ENCODE measurements at places on chromosomes 3 and 15.

- no peak for DNase-seq
Observed at GRCh38 chr15:41160639-41161315, 44.7 kb upstream of the INO80 start.

GRCh38 chr15:25711691-25712090 is 151.4 kb downstream of the ATP10A start:
- DNase-seq = no peak

- no peak for DNase-seq
Observed at GRCh38 chr3:99866261-99866761, 48.6 kb downstream of the CMSS1 start.

DNA sequence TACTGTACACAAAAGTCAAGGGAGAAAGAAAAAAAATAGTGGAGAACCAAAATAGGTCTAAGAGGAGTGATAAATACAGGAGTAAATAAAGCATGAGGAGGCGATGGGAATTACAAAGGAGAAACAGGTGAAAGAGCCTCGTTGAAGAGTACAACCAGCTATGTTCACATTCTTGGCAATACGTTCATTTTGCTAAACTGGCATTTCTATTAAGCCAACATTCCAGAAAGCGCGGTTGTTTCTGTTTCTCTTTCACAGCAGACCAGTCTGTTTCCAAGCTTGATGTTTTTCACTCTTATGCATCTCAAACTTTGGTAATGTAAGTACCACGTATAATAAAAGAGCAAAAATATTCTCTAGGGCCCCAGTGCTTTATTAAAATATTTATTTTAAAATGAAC is 74.5 kb downstream of the NSUN3 start:
- no peak for DNase-seq

DNA sequence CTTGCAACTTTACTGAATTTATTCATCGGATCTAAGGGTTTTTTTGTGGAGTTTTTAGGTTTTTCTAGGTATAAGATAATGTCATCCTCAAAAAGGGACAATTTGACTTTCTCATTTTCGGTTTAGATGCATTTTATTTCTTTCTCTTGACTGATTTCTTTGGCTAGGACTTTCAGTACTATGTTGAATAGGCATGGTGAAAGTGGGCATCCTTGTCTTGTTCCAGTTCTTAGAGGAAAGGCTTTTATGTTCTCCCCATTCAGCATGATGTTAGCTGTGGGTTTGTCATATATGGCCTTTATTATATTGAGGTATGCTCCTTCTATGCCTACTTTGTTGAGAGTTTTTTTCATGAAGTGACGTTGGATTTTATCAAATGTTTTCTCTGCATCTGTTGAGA is 106.7 kb downstream of the FAM43A start:
- DNase-seq = no peak

DNA sequence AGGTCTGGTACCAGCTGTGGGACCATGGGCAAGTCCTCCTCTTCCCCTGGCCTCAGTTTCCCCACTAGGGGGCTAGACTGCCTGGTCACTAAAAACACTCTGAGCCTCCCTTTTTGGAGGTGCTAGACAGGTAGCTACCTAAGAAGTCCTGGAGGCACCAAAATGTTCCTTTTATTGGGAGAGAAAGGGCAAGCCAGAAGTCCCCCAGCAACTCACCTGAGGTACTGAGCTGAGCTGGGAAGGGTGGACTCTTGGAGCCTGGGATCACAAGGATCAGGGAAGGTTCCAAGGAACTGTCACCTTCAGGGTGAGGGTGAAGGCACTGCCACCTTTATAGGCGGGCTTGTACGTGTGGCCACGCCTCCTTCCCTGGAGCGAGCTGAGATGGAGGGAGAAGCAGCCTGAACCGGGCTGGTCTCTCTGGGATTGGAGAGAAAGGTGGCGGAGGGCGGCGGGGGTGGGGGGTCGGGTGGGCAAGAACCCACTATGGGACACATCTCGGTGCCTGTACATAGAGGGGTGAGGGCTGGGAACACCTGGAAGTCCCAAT is at the start of gene CYP1A1:
Gene CYP1A1 (minus strand): TSS at position 304 of the 550 bp plus-strand sequence. CDS start 2,431 bp downstream, outside the sequence.
- no peak for DNase-seq

- DNase-seq = no peak
Observed at GRCh38 chr3:8964436-8965370, 1.4 kb upstream of the RAD18 start.

Data from stimulated activated CD4-positive, alpha-beta T cell treated with anti-CD3 and anti-CD28 coated beads, Interleukin-15, amount 100 ng/mL, for 48 hours (primary cell).